ENCODE measurements at places on chromosomes 1 and 21. TPM values are rescaled to one million over a fixed set of nuclear protein-coding genes. Genes with fewer than 3 reads are reported as not detected.
A peak's percentile ranks its signal among the peaks of the same experiment; 100 is the strongest.

GRCh38 chr1:20711285-20712214 lies 6.3 kb downstream of the KIF17 start:
- no peak for DNase-seq

Gene CENPF
- total RNA-seq, result 120 TPM

DNA sequence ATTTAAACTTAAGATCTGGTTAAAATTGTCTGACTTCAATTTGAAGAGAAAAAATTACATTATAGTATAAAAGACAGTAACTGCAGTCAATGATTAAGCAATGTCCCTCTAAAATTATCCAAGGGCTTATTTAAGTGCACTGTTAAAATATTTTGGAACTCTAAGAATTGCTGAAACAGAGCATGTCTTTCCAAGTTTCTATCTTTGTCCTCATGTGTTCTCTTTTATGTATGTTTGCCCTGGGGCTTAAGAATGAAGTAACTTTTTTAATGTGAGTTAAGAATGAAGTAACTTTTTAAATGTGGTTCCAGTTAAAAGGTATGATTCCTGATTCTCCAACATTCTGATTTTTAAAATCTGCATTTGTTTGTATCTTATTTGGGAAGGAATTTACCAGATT lies 69.0 kb upstream of the MARK1 start:
- DNase-seq, result no peak

Gene SPRR2F
- total RNA-seq, result not detected

DNA sequence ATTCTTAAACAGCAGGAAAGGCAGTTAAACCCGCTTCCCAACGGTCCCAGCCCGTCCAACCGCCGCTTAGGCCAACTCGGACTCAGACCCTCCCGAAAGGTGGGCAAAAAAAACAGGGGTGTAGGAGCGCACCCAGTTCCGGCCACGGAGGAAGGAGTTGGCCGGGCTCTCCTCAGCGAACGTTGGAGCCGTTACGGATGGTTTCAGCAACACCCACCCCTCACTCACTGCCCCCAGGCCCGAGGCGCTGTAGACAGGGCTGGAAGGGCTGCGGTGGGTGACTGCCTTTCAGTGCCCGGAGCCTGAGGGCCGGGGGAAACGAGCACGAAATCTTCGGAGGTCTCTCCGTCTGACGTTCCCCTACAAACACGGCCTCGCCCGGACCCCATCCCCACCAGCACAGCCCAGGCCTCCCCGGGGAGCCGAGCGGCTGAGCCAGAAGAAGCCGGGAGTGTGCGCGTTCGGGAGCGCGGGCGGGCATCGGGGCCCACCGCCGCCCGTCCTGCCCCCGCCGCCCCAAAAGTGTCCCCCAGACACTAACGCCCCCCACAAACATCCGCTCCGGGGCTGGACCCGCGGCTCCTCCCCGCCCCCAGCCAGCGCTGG lies 1.3 kb downstream of the KDM5B start:
- no peak for DNase-seq

DNA sequence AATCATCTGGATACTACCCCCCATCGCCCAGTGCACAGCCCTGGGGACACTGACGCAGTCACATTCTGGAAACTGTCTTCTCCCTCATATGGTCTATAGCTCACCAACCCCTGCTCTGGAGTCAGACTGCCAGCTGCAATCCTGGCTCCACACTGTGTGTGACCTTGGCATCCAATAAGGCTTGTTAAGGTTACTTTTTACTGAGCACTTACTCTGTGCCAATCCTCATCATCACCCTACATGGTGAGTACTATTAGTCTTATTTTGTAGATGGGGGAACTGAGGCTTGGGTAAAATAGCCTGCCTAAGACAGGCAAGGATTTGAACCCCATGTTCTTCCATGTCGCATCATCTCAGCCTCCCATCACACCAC lies 34.9 kb downstream of the AHDC1 start:
- no peak for DNase-seq

DNA sequence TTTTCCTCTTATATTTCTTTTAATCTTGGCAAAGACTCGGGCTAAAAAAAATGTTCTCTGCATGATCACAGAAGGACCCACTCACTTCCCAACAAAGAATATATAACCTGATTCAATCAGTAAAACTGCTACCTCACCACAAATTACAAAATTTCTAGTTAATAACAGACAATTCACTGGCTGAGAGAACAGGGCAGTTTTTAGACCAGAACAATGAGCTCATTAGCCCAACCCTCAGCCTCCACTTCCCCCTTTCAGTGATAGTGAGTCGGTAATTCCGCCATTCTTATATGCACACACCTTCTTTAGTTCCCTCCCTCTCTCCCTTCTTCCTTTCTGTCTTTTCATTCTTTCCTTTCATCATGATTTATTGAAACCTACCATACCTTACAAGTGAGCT lies 8.9 kb downstream of the SIPA1L2 start:
- DNase-seq, result no peak

Gene LMX1A
- total RNA-seq, result not detected

Gene HOOK1
- total RNA-seq, result 30.9 TPM

DNA sequence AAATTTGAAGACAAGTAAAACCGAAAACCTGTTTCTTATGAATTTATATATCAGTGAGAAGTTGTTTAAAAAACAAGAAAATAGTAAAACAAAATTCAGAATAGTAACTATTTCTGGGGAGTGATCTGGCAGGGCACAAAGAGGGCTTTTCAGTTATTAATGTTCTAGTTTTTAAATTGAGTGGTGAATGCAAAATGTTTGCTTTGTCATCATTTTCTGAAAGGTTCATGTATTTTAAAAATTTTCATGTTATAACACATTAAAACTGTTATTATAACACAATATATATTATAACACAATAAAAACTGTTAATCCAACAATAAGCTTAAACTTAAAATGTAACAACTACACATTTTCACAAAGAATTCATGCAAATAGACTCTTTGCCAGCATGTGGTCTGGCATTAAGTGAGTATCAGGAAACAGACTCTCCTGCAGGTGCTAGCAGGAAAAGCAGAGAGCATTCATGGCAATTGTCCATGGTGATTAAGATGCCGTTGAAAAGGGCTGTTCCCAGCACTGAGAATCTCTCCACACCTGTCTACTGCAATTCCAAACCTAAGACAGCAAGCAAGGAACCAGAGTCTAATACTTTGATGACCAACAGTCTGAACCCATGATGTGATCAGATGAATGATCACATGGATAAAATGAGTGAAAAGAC lies 204.9 kb downstream of the TBX15 start:
- DNase-seq, result no peak

Gene ETV3L
- total RNA-seq, result not detected

DNA sequence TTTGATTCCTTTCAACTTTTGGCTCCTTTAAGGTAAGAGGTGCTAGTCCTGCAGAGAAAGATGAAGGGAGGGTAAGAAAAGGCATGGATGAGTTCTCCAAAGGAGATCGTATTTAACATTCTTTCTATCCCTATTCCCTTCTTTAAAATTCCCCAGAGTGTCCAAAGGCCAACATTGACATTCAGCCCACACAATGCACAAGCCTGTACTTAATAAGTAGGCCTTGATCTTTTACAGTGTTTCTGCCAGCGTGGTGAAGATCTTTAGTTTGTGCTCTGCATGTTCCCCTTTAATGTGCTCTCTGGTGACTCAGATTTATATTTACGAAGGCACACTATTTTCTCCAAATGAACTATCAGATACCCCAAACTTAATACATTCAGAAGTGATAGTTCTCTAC lies 582.5 kb upstream of the RGS18 start:
- no peak for DNase-seq

DNA sequence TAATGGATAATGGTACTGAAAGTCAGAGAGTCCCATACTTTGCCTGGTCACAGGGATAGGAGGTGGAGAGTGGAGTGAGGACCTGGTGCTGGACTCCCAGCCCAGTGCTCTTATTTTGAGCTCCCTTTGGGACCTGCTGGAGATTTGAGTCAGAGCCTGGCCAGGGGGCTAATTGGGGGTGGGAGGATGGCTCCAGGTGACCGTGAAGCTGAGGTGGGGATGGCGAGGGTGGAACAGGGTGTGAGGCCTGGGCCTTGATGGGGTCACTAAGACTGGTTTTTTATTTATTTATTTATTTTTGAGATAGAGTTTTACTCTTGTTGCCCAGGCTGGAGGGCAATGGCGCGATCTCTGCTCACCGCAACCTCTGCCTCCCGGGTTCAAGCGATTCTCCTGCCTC lies 17.8 kb downstream of the AMPD2 start:
- DNase-seq, result no peak

- no peak for DNase-seq
These were observed 590 bp downstream of the TMOD4 start for GRCh38 chr1:151175041-151175741.

- no peak for DNase-seq
These were observed 153.6 kb downstream of the HIVEP3 start for GRCh38 chr1:41765152-41765551.

DNA sequence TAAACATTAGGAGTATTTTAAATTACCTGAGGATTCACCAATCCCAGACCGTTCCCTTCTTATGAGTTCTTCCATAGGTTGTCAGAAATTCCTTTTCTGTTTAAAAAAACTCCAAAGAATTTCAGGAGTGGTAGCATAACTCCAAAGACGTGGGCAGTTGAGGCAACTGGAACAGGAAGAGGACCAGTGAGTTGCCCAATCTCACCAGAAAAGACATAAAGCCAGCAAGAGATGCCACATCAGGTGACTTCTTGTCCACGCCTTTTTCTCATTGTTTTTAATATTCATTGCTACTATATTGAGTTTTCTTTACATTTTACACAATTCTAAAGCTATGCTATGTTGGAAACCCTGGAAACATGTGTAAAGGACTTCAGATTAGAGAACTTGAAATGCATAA lies 88.1 kb upstream of the JAK1 start:
- DNase-seq, result no peak

- DNase-seq, result peak; percentile 10
These were observed 11.7 kb downstream of the NR5A2 start for GRCh38 chr1:200038981-200039848.

Gene VSIG8
- total RNA-seq, result not detected

Gene VWA5B1
- total RNA-seq, result not detected

DNA sequence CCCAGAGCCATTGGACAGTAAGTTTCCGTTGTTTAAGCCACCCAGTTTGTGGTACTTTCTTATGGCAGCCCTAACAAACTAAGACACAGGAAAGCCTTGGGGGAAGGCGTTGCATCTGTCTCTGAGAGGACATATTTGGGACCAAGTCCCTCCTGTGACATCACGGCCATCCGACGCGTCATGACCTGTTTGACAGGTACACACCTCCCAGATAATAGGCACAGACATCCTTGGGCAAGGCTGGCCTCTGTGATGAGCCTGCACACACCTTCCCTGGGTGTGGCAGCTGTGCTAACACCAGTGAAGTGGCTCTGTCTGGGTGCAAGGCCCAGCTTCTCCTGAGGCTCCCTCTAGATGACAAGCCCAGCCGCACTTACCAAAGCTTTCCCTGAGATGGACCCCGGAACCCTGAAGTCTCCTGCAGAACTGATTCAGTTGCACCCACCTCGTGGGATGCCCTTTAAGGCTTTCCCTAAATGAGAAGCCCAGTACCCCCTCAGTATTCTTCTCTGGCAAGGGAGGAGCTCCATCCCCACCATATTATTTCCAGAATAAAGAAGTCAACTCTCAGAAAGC lies 136.5 kb downstream of the ZSCAN20 start:
- no peak for DNase-seq

GRCh38 chr1:200710166-200710565 lies 28.5 kb upstream of the CAMSAP2 start:
- no peak for DNase-seq

DNA sequence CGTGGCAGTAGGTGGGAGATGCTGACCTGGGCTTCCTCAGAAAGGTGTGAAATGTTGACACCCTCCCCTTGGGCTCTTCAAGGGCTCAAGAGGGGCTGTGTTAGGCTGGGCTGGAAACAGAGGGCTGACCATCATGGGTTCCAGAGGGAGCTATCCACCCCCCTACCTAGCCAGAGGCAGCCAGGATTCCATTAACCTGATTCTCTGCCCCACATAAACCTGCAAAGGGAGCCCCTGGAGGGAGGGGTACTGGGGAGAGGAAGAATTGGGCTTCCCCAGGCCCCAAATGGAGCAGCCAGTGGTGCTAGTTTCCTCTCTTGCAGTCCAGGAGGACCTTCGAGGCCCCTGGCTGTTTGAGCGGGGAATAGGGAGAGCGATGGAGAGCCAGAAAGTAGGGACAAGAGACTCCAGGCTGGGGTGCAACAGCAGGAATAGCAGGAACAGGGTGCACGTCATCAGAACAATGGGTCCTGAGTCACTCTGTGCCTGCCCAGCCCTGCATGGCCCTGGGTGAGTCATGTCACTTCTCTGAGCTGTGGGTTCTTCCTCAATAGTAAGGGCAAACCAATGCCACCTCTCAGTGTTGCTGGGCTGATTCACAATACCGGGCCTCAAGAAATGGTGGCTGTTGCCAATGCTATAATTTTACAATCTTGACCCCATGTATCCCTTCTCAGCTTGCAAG lies 121.2 kb downstream of the EPHB2 start:
- DNase-seq, result peak; percentile 94

GRCh38 chr21:26194811-26195251 lies 24.3 kb upstream of the APP start:
- no peak for DNase-seq

- DNase-seq, result no peak
These were observed 308.9 kb upstream of the LRRC7 start for GRCh38 chr1:69258842-69259241.

Gene LRRC7
- total RNA-seq, result not detected

Gene KIF17
- total RNA-seq, result 2.4 TPM

Gene CD2
- 0.57 TPM for total RNA-seq

Data from HCT116 (cell line).